Upper lobe of left lung (tissue), 6 donors: ENCODE measurements at places on chromosomes 11 and 22.

- H3K27me3 ChIP-seq, result no peaks in the 10 kb centered on the region
- DNase-seq, result no peak
- H3K4me3 ChIP-seq, result no peak overlapping the region
- no peak overlapping the region for H3K27ac ChIP-seq
- no peaks in the 10 kb centered on the region for H3K4me1 ChIP-seq
Measured at GRCh38 chr11:18452927-18453326, 2.7 kb upstream of the LDHAL6A start.

DNA sequence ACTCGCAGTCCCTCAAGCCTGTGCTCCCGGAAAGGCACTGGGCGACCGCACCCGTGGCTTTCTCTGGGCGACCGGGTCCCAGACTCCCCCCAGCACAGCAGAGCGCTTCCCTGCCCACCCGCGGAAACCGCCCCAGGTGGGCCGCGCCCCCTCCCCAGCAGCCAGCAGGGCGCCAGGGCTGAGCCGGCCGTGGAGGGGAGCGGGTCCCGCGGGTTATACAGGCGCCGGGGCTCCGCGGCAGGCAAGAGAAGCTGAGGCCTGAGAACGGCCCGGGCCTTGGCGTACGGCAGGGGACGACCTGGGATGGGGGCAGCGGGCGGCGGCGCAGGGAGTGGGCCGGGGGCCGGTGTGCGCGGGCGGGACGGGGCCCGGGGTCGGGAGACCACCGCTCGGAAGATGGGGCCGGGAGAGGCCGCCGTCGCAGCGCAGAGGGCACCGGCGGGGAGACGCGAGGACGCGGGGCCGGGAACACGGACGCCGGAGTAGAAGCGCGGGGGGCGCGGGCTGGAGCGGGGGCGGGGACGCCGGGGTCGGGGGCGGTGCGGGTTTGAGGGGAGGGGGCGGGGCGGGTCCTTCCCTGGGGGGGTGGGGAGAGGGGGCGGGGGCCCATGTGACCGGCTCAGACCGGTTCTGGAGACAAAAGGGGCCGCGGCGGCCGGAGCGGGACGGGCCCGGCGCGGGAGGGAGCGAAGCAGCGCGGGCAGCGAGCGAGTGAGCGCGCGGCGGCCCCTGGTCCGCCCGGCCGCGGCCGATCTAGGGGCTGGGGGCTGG is at the start of gene MDK:
TSS of gene MDK (plus strand) at position 622 of the 771 bp plus-strand sequence. CDS start 389 bp downstream, outside the sequence.
- H3K4me1 ChIP-seq, result peaks cover 26% of the 10 kb centered on the region
- peaks cover 23% of the 10 kb centered on the region for H3K36me3 ChIP-seq
- H3K4me3 ChIP-seq, result peak within 1 kb of the TSS; percentile 92
- H3K27me3 ChIP-seq, result no peaks in the 10 kb centered on the region
- peak within 1 kb of the TSS; percentile 74 for H3K27ac ChIP-seq

- no peaks in the 10 kb centered on the region for H3K27me3 ChIP-seq
Measured at GRCh38 chr22:37951305-37951704, 2.1 kb downstream of the C22orf23 start.

DNA sequence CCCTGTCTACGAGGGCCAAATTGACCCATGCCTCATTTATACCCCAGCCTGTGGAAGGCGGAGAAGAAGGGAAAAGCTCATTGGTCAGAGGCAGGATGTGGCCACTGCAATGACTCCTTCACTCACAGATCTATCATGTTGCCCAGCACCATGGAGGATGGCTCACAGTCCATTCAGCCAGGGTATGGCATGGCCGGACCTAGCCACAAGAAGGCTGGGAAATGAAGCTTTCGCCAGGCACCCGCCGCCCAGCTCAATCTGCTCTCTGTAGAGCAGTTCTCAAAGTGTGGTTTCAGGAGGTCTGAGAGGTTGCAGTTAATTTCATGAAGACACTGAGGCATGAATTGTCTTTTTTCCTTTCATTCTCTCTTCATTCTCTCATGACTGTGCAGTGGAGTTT is 40.6 kb upstream of the LINC01488 start:
- no peak overlapping the region for H3K4me3 ChIP-seq
- H3K4me1 ChIP-seq, result peaks cover 37% of the 10 kb centered on the region
- no peaks in the 10 kb centered on the region for H3K36me3 ChIP-seq
- no peaks in the 10 kb centered on the region for H3K27me3 ChIP-seq
- H3K27ac ChIP-seq, result no peak overlapping the region

- peak overlapping the region; percentile 87 for H3K27ac ChIP-seq
- no peaks in the 10 kb centered on the region for H3K27me3 ChIP-seq
- H3K4me3 ChIP-seq, result peak overlapping the region; percentile 5
- H3K36me3 ChIP-seq, result peaks cover 30% of the 10 kb centered on the region
- DNase-seq, result peak; percentile 94
Measured at GRCh38 chr22:46087816-46088277, 62.5 kb upstream of the PPARA start.

DNA sequence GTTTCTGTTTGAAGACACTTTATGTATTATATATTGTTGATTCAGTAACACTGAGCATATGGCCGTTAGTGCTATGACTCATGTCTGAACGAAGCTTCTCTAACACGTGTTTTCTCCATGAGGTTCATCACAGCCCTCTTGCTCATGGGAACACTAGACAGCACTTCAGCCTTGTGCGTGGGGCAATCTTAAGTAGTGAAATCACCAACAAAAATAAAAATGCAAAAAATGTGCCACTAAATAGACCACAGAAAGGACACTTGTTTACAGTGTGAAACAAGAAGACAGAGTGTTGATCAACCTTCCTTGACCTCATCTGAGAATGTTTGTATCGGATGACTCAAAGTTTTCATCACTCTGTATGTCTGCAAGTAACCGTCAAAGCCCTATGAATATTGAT is 94.5 kb downstream of the FDX1 start:
- no peaks in the 10 kb centered on the region for H3K27me3 ChIP-seq
- H3K27ac ChIP-seq, result no peak overlapping the region
- no peaks in the 10 kb centered on the region for H3K36me3 ChIP-seq

GRCh38 chr11:82046778-82047177 is 686.9 kb downstream of the FAM181B start:
- DNase-seq, result no peak
- no peaks in the 10 kb centered on the region for H3K4me1 ChIP-seq
- H3K27ac ChIP-seq, result no peak overlapping the region
- no peak overlapping the region for H3K4me3 ChIP-seq
- H3K36me3 ChIP-seq, result no peaks in the 10 kb centered on the region

DNA sequence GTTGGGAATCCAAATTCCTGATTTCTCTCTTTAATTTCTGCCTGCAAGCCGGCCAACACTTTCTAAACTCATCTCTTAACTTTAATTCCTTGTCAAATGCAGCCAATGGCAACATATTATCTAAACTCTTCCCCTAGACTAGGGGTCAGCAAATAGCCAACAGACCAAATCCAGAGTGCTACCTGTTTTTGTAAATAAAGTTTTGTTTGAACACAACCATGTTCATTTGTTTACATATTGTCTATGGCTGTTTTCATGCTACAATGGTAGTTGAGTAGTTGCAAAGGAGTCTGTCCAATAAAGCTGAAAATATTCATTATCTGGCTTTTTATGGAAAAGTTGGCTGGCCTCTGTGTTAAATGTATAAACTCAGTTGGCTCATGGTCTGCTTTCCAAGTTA is 37.2 kb upstream of the RASSF10 start:
- H3K4me1 ChIP-seq, result no peaks in the 10 kb centered on the region
- no peak overlapping the region for H3K27ac ChIP-seq
- DNase-seq, result no peak

DNA sequence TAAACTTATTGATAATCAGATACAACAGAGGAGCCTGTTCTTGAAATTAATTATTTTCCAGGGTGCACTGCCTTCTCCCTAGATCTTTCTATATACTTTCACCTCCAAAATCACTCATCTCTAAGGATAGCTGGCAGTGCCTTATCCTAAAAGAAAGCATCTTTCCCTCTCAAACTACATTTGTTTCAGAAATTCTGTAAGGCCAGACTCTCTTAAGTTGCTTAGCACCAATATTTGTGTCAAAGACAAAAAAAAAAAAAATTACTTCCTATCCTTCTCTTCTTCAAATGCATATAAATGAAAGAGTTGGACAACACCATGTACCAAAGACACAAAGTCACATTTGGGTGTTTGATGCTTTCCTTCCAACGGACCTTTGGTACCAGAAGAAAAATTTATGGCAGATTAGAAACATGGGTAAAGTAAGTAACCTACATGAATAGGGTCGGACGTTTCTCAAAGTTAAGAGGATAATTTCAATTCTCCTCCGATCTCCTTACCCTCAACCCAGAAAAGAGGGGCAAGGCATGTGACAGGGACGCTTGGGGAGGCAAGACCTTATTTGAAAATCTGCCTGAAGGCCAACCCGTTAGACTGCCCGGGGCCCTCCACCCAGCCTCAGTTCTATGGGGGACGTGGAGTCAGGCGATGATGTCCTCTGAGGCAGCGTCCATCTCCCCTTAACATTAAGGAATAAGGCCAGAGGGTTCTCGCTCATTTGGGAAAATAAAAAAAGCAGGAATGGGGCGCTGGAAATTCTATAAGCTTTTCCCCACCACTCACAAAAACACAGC is 66.3 kb downstream of the ETS1 start:
- no peak for DNase-seq
- peak overlapping the region; percentile 52 for H3K4me3 ChIP-seq
- H3K4me1 ChIP-seq, result peaks cover 46% of the 10 kb centered on the region
- H3K27ac ChIP-seq, result peak overlapping the region; percentile 97
- H3K27me3 ChIP-seq, result no peaks in the 10 kb centered on the region
- no peaks in the 10 kb centered on the region for H3K36me3 ChIP-seq

DNA sequence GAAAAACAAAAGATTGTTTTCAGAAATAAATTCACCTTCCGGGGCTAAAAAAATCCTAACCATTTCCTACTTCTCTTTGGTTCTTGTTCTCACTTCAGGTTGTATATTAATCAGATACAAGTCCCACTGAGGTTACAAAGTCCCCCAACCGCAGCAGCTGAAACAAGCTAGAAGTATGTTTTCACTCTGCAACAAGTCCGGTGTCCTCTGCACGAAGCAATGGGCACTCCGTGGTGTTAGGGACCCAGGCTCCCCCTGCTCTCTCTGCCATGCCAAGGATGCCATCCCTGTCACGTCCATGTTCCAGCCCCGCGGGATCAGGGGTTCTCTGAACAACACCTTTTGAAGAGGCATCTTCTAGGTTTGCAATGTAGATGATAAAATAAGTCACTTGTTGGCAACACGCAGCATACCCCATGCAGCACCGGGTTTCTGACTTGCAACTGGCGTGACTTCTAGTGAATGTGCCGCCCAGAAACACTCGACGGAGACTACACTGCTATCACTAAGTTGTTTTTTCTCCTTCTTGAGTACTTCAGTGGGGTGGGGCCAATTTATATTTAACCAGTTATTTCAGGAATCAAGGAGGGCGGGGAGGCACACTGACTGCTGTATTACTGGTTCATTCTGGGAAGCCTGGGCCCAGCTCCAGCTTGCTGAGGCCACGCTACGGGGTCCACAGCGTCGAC is 25.4 kb upstream of the GSTP1 start:
- peak; percentile 71 for DNase-seq
- no peaks in the 10 kb centered on the region for H3K4me1 ChIP-seq
- no peak overlapping the region for H3K4me3 ChIP-seq
- H3K27me3 ChIP-seq, result no peaks in the 10 kb centered on the region

DNA sequence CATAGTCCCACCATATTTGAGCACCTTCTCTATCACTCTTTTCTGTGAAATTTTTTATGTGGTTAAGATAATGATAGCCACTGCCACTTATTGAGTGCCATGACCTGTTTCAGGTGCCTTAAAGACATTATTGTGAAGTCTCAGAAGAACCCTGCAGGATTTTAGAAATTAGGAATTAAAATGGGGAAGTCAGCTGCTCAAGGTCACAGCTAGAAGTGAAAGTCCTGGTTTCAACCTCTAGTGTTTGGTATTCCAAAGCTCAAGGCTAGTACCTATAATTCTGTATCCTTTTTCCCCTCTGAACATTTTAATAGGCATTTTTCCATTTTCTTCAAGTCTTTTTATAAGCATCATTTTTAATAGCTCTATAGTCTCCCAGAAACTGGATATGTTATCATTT is 9.0 kb upstream of the RRM1 start:
- H3K4me1 ChIP-seq, result no peaks in the 10 kb centered on the region
- peaks cover 21% of the 10 kb centered on the region for H3K36me3 ChIP-seq
- no peak for DNase-seq
- no peaks in the 10 kb centered on the region for H3K27me3 ChIP-seq

GRCh38 chr11:2741377-2742131 is 41.8 kb upstream of the KCNQ1OT1 start:
- no peaks in the 10 kb centered on the region for H3K4me1 ChIP-seq
- H3K27me3 ChIP-seq, result no peaks in the 10 kb centered on the region
- H3K36me3 ChIP-seq, result no peaks in the 10 kb centered on the region
- DNase-seq, result no peak

GRCh38 chr11:19552656-19553260 is 159.9 kb upstream of the NAV2 start:
- H3K27ac ChIP-seq, result no peak overlapping the region
- peaks cover 3% of the 10 kb centered on the region for H3K4me1 ChIP-seq
- H3K4me3 ChIP-seq, result no peak overlapping the region
- DNase-seq, result no peak
- no peaks in the 10 kb centered on the region for H3K27me3 ChIP-seq

GRCh38 chr11:112886434-112887370 is 74.5 kb upstream of the NCAM1 start:
- DNase-seq, result no peak
- H3K4me1 ChIP-seq, result no peaks in the 10 kb centered on the region
- H3K36me3 ChIP-seq, result no peaks in the 10 kb centered on the region
- H3K27ac ChIP-seq, result no peak overlapping the region
- no peaks in the 10 kb centered on the region for H3K27me3 ChIP-seq

GRCh38 chr11:60396382-60396781 is at the start of gene MS4A14:
Gene MS4A14 (plus strand): TSS chr11:60396459. CDS start chr11:60396579, 120 bp downstream.
- H3K36me3 ChIP-seq, result no peaks in the 10 kb centered on the region
- no peak within 1 kb of the TSS for H3K4me3 ChIP-seq
- H3K27me3 ChIP-seq, result no peaks in the 10 kb centered on the region
- no peaks in the 10 kb centered on the region for H3K4me1 ChIP-seq
